Fibroblast of mammary gland (primary cell): ENCODE measurements at places on chromosomes 11 and 22.
A peak's percentile ranks its signal among the peaks of the same experiment; 100 is the strongest.

DNA sequence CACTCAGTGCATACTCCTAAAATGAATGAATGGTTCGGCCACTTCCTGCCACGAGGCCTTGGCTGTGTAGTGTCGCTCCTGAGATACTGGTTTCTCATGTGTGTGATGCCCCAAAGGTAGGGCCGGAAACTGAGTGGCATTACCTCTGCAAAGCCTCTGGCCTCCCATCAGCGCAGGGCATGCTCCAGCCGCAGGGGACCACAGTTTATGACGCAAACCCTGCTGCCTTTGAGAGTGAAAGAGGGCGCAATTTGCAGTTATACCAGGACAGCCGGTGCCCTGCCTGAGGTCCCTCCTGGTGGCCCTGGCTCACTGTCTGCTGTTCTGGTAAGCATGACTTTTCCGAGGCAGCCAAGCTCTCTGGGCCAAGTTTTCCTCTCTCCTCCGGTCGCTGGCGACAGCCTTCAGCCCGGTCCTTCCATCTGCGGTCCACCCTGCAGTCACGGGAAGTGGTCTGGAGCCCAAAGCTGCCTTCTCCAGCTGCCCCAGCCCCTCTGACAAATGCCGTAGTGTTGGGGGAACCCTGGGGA, 2.4 kb upstream of the FGF3 start:
- DNase-seq, result no peak

DNA sequence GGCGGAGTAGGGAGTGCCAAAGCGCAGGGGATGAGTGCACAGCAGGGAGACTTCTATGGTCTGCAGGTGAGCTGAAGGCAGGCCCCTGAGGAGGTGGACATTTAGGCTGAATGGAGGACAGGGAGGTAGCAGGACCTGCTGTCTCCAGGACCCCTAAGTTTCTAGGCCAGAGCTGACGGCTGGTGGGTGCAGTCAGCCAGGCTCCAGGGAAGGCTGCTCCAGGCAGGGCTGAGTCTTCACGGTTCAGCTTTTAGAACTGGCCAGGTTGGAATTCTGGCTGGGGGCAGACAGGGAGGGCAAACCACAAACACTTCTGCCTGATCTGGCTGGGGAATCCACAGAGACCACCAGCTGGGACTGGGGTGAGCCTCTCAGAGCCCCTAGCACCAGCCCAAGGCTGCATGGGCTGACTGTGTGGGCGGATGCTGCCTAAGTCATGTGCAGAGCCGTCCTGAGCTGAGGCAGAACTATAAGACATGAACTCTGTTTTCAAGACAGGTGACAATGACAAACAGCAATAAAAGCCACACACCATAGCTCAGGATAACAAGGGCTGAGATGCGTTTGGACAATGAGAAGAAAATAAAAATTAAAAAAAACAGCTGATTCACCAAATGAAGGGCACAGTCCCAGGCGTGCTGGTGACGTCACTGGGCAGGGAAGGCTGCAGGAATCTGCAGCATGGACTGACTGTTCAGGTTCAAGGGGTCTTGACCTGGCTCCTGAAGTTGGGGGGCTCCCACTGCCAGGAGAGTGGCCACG, 10.4 kb upstream of the MALAT1 start:
- DNase-seq, result peak; percentile 88

DNA sequence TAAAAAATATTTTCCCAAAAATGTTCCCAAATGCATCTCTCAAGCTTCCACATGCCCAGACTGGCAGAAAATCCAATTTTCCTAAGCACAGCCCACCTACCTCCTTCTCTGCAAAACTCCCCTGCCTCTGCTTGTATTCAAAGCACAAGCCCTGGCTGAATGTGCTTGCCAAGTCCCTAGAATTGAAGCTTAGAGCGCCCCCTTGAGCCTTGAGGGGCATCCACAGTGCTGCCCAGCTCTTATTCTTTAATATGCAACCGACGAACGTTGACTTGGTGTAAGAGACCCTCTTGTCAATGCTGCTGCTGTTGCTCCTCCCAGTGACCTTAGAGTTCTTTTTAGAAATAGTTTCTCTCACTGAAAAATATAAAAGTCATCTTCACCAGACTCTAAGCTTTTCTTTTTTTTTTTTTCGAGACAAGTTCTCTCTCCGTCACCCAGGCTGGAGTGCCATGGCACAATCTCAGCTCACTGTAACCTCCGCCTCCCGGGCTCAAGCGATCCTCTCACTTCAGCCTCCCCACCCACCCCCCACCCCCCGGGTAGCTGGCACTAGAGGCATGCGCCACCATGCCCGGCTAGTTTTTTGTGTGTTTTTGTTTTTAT, 63.5 kb upstream of the CAPRIN1 start:
- DNase-seq, result peak; percentile 78

- DNase-seq, result no peak
Measured at GRCh38 chr22:20171288-20172140, 20.7 kb upstream of the CCDC188 start.

- DNase-seq, result no peak
Measured at GRCh38 chr22:50504369-50505211, 2.9 kb downstream of the LMF2 start.

- DNase-seq, result no peak
Measured at GRCh38 chr11:15801616-15802015, 554.7 kb downstream of the SOX6 start.

- DNase-seq, result no peak
Measured at GRCh38 chr11:11975201-11976092, 33.0 kb downstream of the DKK3 start.

- DNase-seq, result peak; percentile 39
Measured at GRCh38 chr22:35023692-35024363, 42.1 kb upstream of the ISX start.

GRCh38 chr11:121099885-121100284, 1.2 kb upstream of the TECTA start:
- DNase-seq, result peak; percentile 13

- peak; percentile 24 for DNase-seq
Measured at GRCh38 chr11:7688238-7688826, 15.0 kb upstream of the CYB5R2 start.

DNA sequence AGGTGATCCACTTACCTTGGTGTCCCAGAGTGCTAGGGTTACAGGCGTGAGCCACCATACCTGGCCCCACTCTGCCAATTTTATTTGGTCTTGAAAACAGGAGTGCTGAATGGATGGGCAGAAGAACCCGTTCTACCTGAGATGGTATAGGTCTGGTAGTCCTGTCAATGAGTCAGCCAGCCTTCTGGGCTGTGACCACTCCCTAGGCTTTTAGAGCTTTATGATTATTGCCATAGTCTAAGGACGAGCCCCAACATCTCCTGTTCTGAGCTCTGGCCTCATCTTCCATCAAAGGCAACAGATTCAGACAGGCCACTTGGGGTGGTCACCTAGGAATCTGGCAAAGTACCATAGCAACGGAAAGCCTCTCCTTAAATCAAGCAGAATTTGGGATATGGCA, 11.5 kb downstream of the ZDHHC5 start:
- DNase-seq, result no peak

DNA sequence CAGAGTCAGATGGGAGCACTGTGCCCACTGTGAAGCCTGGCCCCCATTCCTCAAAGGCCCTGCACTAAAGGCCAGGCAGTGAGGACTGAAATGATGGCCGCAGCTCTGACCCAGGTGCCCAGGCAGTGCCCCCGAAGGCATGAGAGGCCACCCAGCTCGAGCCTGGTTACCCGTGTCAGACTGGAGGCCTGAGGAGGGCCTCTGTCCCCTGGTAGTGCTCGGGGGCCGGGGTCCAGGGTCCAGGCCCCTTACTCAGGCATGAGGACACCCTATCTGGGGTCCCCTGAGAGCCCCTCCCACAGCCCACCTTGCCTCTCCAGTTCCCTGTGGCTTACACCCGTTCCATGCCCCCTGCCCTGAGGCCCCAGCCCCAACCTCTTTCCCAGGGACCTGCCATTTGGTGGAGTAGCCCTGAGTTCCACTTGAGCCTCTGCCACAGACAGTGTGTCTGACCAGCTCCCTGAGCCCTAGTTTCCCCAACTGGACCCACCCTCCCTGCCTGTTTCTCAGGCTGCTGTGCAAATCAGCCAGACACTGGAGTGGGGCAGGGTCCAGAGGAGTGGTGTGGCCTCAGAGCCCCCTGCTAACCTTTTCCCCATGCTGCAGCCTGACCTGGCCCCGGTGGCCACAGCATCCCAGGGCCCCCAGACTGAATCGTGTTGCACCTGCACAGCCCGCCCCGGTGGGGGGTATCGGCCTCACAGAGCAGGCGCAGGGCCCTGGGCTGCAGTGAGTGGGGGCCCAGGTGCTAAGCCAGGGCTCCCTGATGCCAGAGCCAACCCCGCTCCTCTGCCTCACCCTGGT, 10.8 kb upstream of the ANKRD13D start:
- no peak for DNase-seq

GRCh38 chr11:64713781-64714363, 9.1 kb downstream of the NRXN2 start:
- DNase-seq, result no peak

DNA sequence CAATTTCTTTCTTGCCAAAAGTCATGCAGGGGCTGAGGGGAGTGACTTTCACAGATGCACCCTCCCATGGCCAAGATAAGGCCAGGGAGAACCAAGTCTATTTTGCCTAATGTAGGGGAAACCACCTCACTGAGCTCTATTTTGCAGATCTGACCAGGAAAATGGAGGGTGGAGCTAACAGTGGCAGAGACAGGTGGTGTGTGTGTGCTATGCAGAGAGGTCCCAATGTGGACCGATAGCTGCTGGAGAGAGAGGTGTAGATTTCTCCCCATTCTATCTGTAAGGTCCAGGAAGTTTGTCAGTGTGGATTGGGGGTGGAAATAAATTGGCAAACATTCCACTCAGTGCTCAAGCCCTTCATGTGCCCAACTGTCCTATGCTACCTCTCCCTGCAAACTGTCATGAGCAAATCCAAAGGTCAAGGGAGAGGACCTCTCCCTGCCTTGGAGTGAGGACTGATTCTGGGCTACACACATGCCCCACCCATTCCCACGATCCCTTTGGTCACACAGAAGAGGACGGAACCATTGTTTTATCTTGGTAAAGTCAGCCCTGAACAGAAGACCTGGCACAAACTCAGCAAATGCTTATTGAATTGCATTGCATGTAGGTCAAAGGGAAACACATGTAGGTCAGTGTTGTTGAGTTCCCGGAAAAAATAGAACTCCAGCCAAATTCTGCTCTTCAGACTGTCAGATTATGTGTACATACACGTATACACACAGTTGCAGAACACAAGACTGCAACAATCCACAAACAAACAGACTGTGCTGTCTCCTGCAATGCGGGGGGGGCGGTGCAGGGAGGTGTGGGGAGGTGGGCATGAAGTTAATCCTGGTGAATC, 65.9 kb downstream of the C11orf58 start:
- peak; percentile 86 for DNase-seq

GRCh38 chr11:48055292-48056132, 75.2 kb downstream of the PTPRJ start:
- DNase-seq, result peak; percentile 40

DNA sequence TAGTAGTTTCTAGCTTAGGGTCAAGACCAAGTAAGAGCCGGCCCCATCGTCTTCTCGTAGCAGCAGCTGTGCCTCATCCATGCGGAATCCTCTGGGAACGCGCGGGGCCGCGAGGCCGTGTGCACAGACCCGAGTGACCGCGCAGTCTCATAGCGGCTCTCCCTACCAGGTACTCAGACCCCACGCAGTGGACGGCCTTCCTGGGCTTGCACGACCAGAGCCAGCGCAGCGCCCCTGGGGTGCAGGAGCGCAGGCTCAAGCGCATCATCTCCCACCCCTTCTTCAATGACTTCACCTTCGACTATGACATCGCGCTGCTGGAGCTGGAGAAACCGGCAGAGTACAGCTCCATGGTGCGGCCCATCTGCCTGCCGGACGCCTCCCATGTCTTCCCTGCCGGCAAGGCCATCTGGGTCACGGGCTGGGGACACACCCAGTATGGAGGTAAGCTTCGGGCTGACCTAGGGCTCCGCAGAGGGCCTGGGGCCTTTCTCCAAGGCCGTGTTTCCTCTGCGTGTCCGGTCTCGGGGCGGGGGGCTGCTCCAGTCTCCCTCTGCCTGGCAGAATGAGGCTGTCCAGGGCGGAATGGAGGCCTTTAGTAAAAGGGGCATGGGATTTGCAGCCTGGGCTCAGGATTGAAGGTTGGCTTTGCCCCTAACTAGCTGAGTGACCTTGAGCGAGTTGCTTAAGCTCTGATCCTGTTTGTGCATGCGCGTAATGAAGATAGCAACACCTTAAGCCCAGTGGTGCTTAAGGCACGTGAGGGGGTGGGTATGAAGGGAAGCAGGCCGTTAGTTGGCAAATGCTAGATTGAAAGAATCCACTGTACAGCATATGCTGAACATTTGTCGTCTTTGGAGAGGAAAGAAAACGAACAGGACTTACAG, 48.9 kb downstream of the ST14 start:
- DNase-seq, result no peak

GRCh38 chr11:64924910-64925284, 408 bp downstream of the PPP2R5B start:
- DNase-seq, result no peak

DNA sequence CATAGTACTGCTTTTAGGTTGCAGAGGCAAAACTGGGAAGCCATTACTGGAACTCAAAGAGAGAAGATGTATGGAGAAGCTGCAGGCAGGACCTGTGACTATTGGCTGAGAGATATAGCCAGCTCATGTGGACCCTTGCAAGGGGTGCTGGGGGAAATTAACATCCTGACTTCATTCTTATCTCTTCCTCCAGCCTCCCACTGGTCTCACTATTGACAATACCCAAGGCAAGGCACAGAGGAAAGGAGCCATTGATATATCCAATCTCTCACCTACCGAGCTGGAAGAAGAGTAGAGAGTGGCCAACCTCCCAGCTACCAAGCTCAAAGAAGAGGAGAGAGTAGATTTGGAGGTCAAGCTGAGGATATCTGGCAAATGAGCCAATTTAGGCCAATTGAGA, 36.8 kb upstream of the ZBED5 start:
- no peak for DNase-seq

GRCh38 chr11:112620621-112621394, 340.4 kb upstream of the NCAM1 start:
- no peak for DNase-seq

DNA sequence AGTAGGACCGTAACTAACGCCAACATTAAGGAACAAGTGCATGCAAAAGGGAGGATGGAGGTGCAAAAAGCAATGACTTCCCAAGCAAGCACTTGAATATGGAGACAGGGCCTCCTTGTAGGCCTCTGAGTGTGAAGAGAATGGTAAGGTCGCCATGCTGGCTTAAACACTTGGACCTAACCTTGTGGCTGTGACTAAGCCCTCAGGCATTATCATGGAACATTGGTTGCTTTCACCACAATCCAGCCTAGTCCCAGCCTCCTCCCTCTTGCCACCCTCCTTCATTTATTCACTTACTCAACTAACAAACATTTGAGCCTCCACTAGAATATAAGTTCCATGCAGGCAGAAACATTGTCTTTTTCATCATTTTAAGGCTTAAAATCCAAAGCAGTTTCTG, 11.9 kb upstream of the SYTL2 start:
- peak; percentile 86 for DNase-seq

DNA sequence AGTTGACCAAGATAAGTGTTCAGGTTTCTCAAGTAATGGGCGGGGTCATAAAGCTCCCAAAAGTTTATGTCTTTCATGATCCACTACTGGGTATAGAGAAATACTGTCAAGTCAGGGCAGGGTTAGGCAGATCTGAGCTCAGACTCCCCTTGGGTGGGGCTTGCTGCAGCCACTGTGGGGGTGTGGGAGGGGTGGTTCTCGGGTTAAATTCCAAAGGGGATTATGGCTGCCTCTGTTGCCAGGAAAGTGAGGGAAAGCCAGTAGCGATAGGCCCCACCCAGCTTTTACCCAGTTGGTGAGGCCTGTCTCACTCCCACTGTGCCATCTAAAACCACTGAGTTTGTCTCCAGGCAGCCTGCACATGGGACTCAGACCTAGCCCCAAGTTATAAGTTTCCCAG, 37.8 kb downstream of the DLG2 start:
- no peak for DNase-seq
